NCI-H226 (cell line): ENCODE measurements at places on chromosomes 16 and 17.
A peak's percentile ranks its signal among the peaks of the same experiment; 100 is the strongest.

- peak; percentile 88 for DNase-seq
Observed at GRCh38 chr16:86575754-86576557, 2.4 kb upstream of the FOXL1 start.

GRCh38 chr17:32553168-32553567 lies 66.4 kb downstream of the CDK5R1 start:
- DNase-seq, result no peak

DNA sequence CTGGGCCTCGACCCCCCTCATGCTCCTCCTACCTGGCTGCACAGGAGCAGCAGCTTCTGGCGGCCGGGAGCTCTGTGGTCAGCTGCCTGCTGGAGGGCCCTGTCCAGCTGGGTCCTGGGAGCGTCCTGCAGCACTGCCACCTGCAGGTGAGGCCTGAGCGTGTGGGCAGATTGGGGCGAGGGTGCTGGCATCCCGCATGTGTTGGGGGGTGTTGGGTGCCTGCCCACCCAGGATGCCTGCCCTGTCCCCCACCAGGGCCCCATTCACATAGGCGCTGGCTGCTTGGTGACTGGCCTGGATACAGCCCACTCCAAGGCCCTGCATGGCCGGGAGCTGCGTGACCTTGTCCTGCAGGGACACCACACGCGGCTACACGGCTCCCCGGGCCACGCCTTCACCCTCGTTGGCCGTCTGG lies 16.5 kb downstream of the FCSK start:
- peak; percentile 15 for DNase-seq

DNA sequence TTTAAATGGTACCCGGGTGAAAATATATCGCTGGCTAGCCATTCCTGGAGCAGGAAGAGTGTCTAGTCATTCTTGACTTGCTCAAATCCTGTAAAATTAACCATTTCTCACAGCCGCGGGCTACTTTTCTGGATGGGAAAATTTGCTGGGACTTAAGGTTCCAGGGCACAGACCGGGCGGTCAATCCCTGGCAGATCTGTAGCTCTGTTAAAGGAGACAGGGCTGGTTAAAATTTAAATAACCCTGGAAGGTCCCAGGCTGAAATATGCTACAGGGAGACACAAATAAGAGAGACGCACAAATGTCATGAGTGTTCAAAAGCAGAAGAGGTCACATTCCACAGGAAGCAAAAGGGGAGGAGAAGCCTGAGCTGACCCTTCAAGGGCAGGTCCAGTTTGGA lies 229.6 kb upstream of the HSBP1 start:
- DNase-seq, result no peak
